Activated naive CD4-positive, alpha-beta T cell (primary cell): ENCODE measurements at places on chromosomes 6 and 20.

DNA sequence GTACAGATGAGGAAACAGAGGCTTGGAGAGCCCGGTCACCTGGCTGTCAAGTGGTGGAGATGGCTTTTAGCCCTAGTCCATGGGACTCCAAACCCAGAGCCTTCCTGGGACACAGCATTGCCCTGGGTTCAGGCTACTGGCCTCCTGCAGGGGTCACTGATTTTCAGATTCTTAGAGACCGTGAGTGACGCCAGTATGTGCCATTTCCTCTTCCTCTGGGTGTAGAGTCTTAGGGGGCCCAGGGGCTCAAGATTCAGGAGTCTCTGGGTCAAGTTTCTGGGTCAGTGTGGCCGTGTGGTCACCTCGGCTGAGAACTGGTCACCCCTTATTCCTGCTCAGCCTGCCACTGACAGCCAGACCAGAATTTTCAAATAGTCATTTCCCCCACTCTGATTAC is 574 bp downstream of the ARHGAP40 start:
- no peak for DNase-seq

GRCh38 chr20:33999025-33999649 is 5.4 kb downstream of the RALY start:
- no peak for DNase-seq

- DNase-seq: no peak
These were observed 2.8 kb upstream of the RAB23 start for GRCh38 chr6:57224769-57225515.

DNA sequence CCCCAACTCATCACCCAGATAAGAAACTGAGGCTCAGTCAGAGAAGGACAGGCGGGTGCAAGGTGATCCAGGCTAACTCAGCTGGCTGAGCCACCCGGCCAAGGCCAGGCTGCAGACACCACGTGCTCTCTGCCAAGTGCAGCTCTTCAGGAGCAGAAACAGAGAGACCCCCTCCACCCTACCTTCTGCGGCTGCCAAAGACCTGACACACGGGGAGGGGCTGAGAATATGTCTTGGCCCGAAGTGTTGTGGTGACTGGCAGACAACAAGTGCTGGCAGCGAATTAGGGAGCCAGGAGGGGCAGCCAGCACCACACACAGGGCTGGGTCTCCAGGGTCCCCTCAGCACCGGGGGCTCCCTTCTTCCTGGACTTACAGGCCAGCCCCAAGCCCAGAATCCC is 22.5 kb downstream of the PREX1 start:
- DNase-seq: no peak

- DNase-seq: no peak
These were observed 392.0 kb downstream of the SYNE1 start for GRCh38 chr6:152244998-152245630.

DNA sequence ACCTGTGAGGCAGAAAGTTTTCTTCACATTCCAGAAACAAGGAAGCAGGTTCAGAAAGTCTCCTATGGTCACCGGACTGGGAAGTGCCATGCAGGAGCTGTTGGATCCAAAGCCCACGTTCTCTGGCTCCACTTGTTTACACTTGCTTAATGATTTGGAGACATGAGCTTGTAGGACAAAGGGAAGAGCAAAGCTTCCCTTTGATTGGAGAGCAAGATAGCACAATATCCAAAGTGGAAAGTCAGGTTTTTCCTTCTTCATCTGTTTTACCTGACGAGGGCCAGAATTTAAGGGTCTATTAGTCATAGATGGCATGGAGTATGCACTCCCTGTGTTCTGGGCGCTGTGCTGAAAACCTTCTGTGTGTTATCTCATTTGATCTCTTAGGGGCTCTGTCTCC is 81.2 kb downstream of the PDE7B start:
- DNase-seq: no peak

GRCh38 chr6:119348748-119349360 is 707 bp downstream of the MAN1A1 start:
- DNase-seq: no peak

GRCh38 chr6:50826803-50827202 is 8.1 kb downstream of the TFAP2B start:
- no peak for DNase-seq

GRCh38 chr6:163301726-163302635 is 112.5 kb upstream of the QKI start:
- no peak for DNase-seq

- no peak for DNase-seq
These were observed 468 bp upstream of the CMTR1 start for GRCh38 chr6:37432590-37432915.

DNA sequence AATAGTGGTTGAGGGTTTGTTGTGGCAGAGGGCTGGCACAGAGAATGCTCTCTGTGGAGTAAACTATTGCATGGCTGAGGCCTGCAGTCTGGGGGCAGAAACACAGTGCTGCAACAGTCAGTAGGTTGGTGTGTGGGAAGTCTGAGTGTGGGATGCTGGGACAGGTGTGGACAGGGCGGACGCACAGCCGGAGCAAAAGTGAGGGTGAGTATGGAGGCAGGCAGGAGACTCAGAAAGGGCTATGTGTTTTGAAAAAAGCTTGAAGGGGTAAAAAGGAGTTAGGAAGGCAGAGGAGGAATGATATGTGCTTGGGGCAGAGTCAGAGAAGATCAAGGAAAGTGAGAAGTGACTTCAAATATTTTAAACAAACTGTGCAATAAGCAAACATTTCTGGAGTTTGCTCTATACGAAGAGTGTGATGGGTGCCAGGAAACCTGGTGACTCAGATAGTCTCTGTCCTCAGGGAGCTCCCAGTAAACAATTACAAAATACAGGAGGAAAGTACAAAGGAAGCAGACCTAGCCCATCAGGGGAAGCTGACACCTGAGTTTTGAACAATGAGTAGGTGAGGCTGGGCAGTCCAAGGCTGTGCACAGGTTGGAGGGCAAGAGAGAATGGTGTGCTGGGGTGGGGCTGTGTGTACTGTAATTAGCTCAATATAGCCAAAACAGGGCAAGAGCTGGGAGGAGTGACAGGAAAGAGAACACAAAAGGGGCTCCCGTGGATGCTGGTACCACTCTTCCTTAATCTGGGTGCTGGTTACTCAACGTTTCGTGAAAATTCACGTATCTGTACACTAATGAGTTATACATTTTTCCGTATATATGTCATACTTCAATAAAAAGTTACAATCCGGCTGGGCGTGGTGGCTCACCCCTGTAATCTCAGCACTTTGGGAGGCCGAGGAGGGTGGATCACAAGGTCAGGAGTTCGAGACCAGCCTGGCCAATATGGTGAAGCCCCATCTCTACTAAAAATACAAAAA is 55.2 kb downstream of the PIGU start:
- no peak for DNase-seq

DNA sequence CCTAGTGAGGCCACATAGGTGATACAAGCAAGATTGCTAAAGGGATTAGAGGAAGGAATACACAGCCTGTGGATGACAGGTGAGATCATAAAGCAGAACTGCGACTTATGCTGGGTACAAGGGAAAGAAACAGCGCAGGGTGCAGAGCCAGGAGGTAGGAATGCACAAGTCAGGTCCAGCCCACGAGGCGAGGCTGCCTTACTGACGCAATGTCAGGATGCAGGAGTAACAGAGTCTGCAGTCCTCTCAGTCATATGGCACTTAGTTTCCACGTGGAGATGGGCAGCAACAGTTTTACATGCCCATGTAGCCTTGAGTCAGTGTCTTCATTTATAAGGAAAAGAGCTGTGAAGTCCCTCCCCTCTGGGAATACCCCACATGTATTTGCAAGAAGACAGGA is 210.9 kb downstream of the SYNE1 start:
- DNase-seq: no peak

DNA sequence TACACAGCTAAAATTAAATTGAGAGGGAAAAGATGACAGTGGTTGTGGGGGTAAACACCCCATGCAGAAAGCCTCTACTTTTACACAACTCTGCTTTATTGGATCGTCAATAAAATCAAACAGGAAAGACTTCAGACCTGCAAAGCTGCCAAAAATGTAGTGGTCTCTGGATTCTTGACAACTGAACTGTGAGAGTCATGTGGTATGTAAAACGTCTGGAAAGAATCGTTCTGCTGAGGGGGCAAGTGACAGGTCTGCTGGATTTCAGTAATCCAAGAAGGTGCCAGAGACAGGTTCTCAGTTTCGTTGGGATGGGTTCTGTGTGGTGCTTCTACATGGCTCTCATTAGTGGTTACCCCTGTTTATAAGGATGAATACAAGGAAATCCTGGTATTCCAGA is 63.3 kb downstream of the TSPYL4 start:
- DNase-seq: no peak

DNA sequence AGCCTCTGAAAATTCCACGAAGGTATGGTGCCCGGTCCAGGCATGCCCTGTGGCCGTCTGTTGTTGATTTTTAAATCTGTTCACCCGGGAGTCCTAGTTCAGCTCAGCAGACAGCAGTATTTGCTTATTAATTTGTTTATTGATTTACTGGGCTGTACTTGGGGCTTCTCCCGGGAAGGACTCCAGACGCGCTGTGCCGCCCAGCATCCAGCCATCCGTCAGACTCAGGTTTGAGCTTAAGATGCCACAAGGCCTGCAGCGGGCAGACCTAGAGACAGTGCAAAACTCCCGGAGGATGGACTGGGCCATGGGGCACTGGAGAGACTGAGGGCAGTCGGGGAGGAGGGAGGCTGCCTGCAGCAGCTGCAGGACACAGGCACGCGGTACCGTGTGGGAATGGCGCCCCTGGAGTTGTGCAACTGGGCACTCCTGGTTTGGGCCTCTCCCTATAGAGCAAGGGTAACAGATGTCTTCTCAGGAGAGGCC is 17.3 kb upstream of the CCDC167 start:
- no peak for DNase-seq

DNA sequence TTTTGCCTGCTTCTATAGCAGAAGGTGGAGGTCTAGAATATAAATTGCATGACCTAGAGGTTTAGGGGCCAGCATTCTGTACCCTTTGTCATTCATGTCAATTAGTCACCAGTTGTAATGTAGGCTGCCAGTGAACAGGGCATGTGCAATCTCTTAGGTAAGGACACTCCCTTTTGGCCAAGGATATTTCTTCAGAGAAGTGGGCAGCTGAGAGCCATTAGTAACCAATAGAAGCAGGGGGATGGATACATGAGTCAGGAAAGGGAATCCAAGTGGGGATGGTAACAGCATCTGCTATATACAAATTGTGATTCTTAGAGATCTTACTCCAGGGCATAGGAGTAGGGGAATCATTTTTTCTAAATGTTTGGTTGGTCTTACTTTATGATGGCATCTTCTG is 494.2 kb upstream of the JAG1 start:
- DNase-seq: no peak

- no peak for DNase-seq
These were observed 203.4 kb upstream of the KCNQ5 start for GRCh38 chr6:72418495-72418894.

GRCh38 chr6:149723771-149724417 is 6.0 kb upstream of the LATS1 start:
- DNase-seq: no peak
